ENCODE measurements at places on chromosomes 3 and 15.

GRCh38 chr15:79091204-79091867 lies 756 bp upstream of the RASGRF1 start:
- H3K36me3 ChIP-seq = no peaks in the 10 kb centered on the region
- no peak for DNase-seq
- no peak overlapping the region for H3K4me3 ChIP-seq
- H3K27me3 ChIP-seq = peaks cover 15% of the 10 kb centered on the region
- no peaks in the 10 kb centered on the region for H3K4me1 ChIP-seq
- H3K27ac ChIP-seq = no peak overlapping the region

GRCh38 chr3:15638193-15638890 lies 36.8 kb downstream of the BTD start:
- no peak for DNase-seq
- no peaks in the 10 kb centered on the region for H3K27me3 ChIP-seq
- peaks cover 9% of the 10 kb centered on the region for H3K4me1 ChIP-seq
- H3K36me3 ChIP-seq = no peaks in the 10 kb centered on the region
- no peak overlapping the region for H3K27ac ChIP-seq
- no peak overlapping the region for H3K4me3 ChIP-seq

DNA sequence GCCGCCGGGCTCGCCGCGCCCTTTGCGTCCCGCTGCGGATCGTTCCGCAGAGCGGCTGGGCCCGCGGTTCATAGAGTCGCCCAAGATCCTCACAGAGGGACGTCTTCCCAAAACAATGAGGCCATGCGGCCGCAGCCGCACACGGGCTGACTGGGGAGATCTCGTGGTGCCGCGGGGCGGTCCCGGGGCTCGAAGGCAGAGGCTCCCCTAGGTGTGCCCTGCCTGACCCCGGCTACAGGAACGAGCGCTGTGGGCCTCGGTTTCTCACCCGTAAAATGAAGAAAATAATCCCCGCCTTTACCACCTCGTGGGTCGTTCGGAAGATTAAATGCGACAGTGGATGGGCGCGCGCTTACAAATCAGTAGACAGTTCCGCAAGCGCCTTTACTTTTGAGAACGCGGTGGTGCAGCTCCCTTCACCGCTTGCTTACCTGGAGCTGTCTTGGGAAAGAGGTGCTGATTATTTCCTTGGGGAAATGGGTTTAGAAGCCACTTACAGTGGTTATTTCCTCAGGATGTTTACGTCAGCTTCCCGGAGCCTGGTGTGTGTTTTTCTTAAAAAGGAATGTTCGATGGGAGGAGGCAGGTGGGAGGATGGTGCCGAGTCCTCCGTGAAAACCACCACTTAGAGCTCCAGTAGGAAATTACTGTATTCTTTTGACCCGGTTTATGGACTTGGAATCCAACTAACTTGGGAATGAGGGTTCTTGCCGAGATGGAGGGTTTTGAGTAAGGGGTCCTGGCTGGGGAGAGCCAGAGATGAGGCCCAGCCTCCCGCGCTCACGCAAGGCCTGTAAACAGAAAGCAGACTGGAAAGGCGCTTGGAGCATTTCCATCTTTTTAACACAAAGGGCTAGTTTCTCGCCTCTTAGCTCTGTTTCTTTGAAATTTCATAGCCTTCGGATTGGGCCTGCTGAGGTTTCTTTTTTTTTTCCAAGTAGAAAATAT lies 1.9 kb upstream of the MEX3B start:
- peak overlapping the region; percentile 57 for H3K4me3 ChIP-seq
- no peaks in the 10 kb centered on the region for H3K27me3 ChIP-seq
- no peak for DNase-seq

- H3K4me3 ChIP-seq = no peak overlapping the region
- no peaks in the 10 kb centered on the region for H3K36me3 ChIP-seq
- DNase-seq = no peak
- H3K4me1 ChIP-seq = no peaks in the 10 kb centered on the region
Measured at GRCh38 chr3:154050766-154051165, 70.4 kb upstream of the ARHGEF26 start.

DNA sequence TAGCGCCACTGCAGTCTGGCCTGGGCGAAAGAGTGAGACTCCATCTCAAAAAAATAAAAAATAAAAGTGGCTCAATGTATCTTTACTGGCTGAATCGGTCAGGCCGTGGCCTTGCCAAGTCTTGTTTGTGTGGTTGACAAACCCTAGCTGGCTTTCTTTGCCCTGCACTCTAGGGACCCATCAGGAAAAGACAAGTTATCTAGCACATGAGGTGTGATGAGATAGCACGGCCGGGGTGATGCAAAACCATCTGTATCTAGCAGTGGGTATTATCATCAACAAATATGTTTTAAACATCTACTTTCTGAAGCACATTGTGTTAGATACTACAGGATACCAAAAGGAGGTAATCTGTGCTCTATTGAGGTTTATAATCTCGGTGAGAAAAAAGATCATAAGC lies 3.9 kb upstream of the DPP8 start:
- no peak for DNase-seq
- H3K4me1 ChIP-seq = peaks cover 11% of the 10 kb centered on the region
- H3K36me3 ChIP-seq = no peaks in the 10 kb centered on the region
- H3K4me3 ChIP-seq = no peak overlapping the region

GRCh38 chr3:23389089-23389488 lies 186.0 kb downstream of the UBE2E2 start:
- H3K4me1 ChIP-seq = no peaks in the 10 kb centered on the region
- no peaks in the 10 kb centered on the region for H3K36me3 ChIP-seq
- H3K4me3 ChIP-seq = no peak overlapping the region
- DNase-seq = no peak
- H3K27ac ChIP-seq = no peak overlapping the region

GRCh38 chr3:25354071-25354470 lies 74.0 kb upstream of the RARB start:
- no peak overlapping the region for H3K4me3 ChIP-seq
- H3K4me1 ChIP-seq = no peaks in the 10 kb centered on the region
- no peaks in the 10 kb centered on the region for H3K36me3 ChIP-seq
- H3K27me3 ChIP-seq = no peaks in the 10 kb centered on the region
- no peak for DNase-seq
- no peak overlapping the region for H3K27ac ChIP-seq

DNA sequence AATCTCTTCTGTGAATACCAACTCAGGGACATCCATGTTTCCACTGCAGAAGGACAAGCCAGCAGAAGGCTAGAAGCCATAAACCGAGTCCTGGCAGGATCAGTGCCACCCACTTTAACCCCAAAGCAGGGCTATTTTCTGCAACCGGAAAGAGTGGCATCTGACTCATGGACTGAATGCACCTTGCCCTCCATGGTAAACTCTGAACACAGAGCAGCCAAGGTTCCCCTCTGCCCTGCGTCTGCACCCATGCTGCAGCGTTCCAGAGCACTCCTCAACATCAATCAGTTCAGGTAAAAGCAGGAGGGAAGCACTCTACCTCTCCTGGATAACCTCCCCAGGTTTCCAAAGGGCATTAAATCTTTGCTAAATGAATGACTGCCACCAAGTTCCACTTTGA lies 801 bp upstream of the NGRN start:
- H3K4me1 ChIP-seq = peaks cover 37% of the 10 kb centered on the region
- H3K27ac ChIP-seq = peak overlapping the region; percentile 95
- peak; percentile 10 for DNase-seq

- H3K36me3 ChIP-seq = no peaks in the 10 kb centered on the region
- no peak overlapping the region for H3K4me3 ChIP-seq
- no peak for DNase-seq
- no peak overlapping the region for H3K27ac ChIP-seq
- no peaks in the 10 kb centered on the region for H3K27me3 ChIP-seq
Measured at GRCh38 chr3:143795874-143796273, 52.4 kb downstream of the SLC9A9 start.

DNA sequence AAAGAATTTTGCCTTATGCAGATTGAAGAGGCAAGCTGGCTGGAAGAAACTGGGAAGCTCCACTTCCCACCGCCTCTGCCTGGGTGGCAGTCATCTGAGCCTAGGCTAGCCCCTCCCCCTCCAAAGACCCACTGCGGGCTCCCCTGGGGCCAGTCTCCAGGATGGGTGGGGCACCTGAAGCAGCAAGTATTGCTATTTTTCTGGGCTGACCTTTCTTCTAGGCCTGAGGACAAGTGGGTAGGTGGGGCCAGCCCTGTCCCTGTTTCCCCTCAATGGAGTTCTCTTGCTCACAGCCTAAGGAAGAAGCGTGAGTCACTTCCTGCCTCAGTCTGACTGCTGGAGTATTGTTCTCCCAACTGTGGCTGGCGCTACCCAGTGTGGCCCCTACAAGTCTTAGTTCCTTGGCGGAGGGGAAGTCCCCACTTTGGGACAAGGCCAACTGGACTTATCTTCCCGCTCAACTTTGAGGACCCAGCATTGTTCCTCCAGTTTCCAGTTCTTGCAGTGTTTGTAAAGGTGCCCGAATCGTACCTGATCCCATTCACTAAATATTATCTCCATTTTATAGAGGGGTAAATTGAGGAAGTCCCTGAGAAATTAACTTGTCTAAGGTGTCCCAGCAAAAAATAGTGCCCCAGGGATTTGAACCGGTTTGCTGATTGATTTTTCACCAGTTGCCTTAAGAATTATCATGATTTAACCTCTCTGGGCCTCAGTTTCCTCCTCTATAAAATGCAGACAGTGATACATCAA lies 1.4 kb downstream of the FURIN start:
- H3K36me3 ChIP-seq = no peaks in the 10 kb centered on the region
- H3K27ac ChIP-seq = peak overlapping the region; percentile 68
- no peak for DNase-seq
- H3K27me3 ChIP-seq = no peaks in the 10 kb centered on the region

- DNase-seq = no peak
- H3K27me3 ChIP-seq = no peaks in the 10 kb centered on the region
- no peaks in the 10 kb centered on the region for H3K4me1 ChIP-seq
- no peak overlapping the region for H3K4me3 ChIP-seq
Measured at GRCh38 chr3:112390783-112391641, 58.1 kb downstream of the CD200 start.

GRCh38 chr15:55897560-55898336 lies 95.7 kb downstream of the NEDD4 start:
- H3K27ac ChIP-seq = no peak overlapping the region
- no peaks in the 10 kb centered on the region for H3K4me1 ChIP-seq
- DNase-seq = no peak
- no peaks in the 10 kb centered on the region for H3K27me3 ChIP-seq
- no peaks in the 10 kb centered on the region for H3K36me3 ChIP-seq

- no peak for DNase-seq
- no peak overlapping the region for H3K27ac ChIP-seq
Measured at GRCh38 chr15:34160735-34161134, 49.2 kb downstream of the KATNBL1 start.

GRCh38 chr3:100042166-100042981 lies 71.9 kb downstream of the FILIP1L start:
- no peak overlapping the region for H3K27ac ChIP-seq
- no peaks in the 10 kb centered on the region for H3K4me1 ChIP-seq
- no peak overlapping the region for H3K4me3 ChIP-seq
- DNase-seq = no peak
- H3K27me3 ChIP-seq = no peaks in the 10 kb centered on the region

DNA sequence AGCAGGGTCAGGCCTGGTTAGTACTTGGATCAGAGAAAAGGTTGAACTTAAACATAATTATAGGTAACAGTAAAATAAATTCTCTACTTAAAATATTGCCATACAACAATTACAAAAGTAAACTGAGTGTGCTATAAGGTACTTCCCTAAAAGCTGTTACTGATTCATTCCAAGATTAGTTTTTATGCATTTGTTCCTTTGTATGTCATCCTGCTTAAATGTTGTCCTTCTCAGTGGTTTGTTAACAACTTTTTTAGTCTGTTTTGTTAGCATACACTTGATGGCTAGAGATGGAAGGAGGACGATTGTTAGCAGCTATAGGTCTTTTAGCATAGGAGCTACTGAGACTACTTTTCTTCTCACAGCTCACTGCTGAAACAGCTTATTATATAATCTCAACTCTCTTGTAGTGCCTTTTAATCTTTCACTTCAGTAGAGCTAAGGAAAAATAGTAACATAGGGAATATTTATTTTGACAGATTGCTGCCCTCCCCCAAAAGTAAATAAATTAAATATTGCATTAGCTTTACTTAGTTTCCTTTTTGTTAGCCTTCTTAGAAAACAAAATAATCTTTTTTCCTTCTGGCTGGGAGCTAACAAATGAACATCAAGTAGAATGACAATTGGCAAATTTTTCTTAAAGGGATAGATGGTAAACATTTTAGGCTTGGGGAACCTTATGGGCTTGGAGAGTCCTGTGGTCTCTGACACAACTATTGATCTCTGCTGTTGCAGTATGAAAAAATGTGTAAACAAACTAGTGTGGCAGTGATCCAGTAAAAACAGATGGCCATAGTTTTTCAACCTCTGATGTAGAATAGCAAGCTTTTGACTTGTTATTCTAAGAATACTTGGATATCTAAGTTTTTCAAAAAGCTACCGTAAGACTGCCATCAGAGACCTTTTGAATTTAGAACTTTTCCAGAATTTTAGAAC lies 39.5 kb downstream of the USP8 start:
- H3K4me3 ChIP-seq = no peak overlapping the region
- H3K27me3 ChIP-seq = no peaks in the 10 kb centered on the region
- peaks cover 13% of the 10 kb centered on the region for H3K36me3 ChIP-seq
- H3K4me1 ChIP-seq = no peaks in the 10 kb centered on the region

DNA sequence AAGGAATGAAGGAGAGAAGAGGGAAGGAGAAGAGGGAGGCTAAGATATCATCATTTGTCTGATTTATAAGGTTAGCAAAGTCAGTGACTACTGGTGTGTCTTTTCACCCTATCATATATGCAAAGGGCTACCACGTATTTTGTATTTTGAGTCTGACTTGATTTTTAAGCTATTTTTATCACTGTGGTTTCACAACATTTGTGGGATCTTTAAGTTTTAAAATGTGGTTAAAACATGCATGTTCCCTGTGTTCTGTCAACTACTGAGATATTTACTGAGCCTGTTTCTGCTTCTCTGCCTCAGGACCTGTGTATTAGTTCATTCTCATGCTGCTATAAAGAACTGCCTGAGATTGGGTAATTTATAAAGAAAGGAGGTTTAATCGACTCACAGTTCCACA lies 22.5 kb upstream of the SPTSSB start:
- H3K4me1 ChIP-seq = peaks cover 42% of the 10 kb centered on the region
- no peak for DNase-seq
- H3K4me3 ChIP-seq = no peak overlapping the region
- no peaks in the 10 kb centered on the region for H3K27me3 ChIP-seq
- H3K27ac ChIP-seq = no peak overlapping the region

GRCh38 chr3:194089357-194090177 lies 46.4 kb upstream of the HES1 start:
- DNase-seq = no peak
- no peaks in the 10 kb centered on the region for H3K36me3 ChIP-seq
- no peak overlapping the region for H3K27ac ChIP-seq
- H3K27me3 ChIP-seq = no peaks in the 10 kb centered on the region
- no peak overlapping the region for H3K4me3 ChIP-seq
- no peaks in the 10 kb centered on the region for H3K4me1 ChIP-seq

- no peak overlapping the region for H3K27ac ChIP-seq
- no peaks in the 10 kb centered on the region for H3K4me1 ChIP-seq
- DNase-seq = no peak
- H3K27me3 ChIP-seq = no peaks in the 10 kb centered on the region
Measured at GRCh38 chr3:178680489-178680888, 144.3 kb downstream of the KCNMB2 start.
